Vagina (tissue), 2 donors: ENCODE measurements at places on chromosomes 16 and 17.

- no peak for DNase-seq
Observed at GRCh38 chr16:78028018-78028417, 5.7 kb downstream of the CLEC3A start.

DNA sequence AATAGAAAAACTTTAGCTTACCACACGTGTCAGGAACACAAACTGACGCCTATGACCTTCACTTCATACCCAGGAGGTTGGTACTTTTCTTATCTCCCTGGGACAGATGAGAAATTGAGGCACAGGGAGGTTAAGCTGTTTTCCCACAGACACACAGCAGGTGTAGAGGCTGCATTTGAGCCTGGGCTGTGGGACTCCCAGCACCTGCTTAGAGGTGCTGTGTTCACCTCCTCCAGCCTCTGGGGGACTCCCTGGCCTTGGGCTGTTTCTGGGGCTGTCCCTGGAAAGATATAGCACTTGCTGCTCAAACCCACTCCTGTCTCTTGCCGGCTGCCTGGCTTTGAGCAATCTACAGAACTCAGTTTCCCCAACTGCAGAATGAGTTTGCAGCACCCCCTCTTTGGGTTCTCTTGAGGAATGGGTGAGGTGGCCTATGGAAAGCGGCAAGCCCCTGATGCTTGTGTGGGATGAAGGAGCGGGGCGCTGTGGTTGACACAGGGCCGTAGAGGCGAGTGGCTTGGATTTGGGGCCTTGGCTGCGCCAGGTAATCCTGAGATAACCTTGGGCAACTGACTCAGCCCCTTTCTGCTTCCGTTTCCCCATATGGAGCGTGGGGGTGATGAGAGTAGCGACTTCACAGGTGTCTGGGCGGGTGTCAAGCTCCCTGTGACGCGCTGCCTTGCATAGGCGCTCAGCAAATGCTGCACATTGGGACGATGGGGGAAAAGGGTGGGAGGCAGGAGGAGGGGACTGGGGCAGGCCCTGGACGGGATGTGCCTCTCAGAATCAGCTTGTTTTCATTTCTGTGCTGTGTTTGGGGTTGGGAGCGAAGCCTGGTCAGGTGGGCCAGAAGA, 104.5 kb upstream of the CIBAR2 start:
- DNase-seq, result no peak

- no peak for DNase-seq
Observed at GRCh38 chr16:3073448-3073847, 8.0 kb downstream of the IL32 start.

DNA sequence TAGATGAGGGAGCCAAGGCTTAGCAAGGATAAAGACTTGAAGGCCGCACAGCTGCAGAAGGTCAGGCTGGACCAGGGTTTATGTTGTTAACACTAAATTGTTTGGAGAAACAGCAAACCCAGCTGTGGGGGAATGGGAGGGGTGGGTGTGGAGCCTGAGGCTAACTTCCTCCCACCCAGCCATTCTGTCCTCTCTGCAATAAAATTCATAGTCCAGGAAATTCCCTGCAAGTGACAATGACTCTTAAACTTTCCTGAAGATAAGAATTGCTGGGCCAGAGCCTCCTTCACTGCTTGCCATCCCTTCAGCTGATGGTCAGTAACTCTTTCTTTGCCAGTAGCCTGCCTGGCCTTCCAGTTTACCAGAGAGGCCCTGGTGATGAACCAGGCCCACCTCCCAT, 19.4 kb upstream of the ATP5MC1 start:
- DNase-seq, result no peak

DNA sequence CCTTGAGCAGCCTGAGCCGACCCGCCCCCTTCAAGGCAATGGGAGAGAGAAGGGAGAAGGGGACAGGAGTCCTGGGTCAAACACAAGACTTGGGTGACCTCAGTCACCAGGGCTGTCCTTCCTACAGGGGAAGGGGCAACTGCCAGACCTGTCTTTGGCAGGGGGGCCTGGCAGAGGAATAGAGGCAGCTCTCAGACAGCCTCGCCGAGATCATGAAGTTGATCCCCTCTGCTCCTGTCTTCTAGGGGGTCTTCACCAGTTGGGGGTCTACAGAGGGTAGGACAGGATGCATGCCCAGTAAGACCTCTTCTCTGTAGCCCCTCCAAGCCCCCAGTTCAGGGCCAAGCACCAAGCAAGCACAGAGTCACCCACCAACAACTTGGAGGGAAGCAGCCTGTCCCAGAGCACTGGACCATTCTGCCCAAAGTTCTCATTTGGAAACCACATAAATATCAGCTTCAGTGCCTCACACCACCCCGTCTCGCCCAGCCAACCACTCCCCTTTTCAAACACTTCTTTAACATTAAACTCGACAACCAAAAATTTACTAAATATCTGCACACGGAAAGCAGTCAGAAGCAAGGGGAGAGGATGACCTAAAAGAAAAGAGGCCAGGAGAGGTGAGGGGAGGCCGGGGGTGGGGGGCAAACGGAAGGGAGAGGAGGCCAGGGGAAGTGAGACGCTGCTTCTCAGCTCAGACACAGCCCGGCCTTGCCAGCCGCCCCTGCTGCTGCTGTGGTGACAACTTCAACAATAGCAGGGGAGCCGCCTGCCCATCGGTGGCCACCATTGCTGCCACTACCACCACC, 7.7 kb downstream of the DOK4 start:
- DNase-seq, result no peak

GRCh38 chr16:1884155-1884760, 12.3 kb upstream of the MEIOB start:
- no peak for DNase-seq

- DNase-seq, result peak; percentile 90
Observed at GRCh38 chr17:39951924-39952679, 10.7 kb upstream of the GSDMA start.

GRCh38 chr17:44077595-44077909, 7.0 kb downstream of the G6PC3 start:
- no peak for DNase-seq

DNA sequence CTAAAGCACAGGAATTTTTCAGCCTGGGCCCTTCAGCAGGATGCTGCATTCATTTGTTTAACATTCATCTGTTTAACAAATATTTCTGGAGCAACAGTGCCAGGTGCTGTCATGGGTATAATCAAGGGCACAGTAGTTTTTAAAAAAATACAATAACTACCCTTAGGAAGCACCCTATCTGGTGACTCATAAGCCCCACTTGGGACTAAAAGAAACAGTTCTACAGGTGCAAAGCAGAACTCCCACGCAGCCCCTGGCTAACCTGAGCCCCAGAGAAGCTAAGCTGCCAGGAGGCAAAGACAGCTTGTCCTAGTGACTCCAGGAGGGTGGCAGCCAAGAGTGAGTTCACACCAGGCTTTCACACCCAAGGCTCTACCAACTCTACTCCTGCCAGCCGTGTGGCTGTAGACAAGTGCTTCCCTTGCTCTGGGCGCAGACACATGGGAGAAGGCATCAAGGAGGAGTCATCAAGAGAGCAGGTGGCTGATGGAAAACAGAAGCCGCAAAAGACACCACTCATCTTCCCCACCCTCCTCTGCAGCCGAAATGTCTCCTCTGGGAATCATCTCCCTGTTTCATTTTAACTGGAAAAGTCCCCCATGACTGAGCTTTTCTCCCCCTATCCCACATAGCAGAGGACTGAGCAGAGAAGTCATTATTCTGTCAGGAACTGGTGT, 14.4 kb downstream of the CUEDC1 start:
- DNase-seq, result no peak

GRCh38 chr17:21528031-21528695, 152.0 kb downstream of the KCNJ12 start:
- no peak for DNase-seq

GRCh38 chr17:2393954-2394749, 6.7 kb downstream of the MNT start:
- no peak for DNase-seq

GRCh38 chr17:73532421-73532901, 111.8 kb downstream of the SDK2 start:
- no peak for DNase-seq

- DNase-seq, result no peak
Observed at GRCh38 chr16:89087922-89088497, 5.6 kb upstream of the ACSF3 start.

GRCh38 chr17:9211133-9211765, 189.9 kb downstream of the NTN1 start:
- no peak for DNase-seq

DNA sequence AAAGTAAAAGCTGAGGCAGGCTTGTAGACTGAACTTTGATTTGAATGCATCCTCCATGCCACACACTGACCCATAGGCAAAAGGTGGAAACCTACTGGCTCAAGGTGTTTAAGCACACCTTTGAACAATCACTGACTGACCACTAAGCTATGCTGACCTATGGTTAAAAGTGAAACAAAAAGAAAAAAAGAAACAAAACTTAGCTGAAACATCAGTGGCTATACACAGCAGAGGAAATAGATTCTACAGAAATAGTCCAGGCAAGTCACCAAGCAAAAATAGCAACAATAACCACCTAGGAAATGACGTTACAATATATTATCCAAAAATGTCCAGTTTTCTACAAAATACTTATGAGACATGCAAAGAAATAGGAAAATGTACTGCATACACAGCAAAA, 60.2 kb downstream of the RPGRIP1L start:
- DNase-seq, result no peak
